Activated CD8-positive, alpha-beta memory T cell treated with anti-CD3 and anti-CD28 coated beads for 1 hour (primary cell): ENCODE measurements at places on chromosomes 7 and 10.

- DNase-seq: no peak
Measured at GRCh38 chr10:129546106-129546505, 79.1 kb downstream of the MGMT start.

DNA sequence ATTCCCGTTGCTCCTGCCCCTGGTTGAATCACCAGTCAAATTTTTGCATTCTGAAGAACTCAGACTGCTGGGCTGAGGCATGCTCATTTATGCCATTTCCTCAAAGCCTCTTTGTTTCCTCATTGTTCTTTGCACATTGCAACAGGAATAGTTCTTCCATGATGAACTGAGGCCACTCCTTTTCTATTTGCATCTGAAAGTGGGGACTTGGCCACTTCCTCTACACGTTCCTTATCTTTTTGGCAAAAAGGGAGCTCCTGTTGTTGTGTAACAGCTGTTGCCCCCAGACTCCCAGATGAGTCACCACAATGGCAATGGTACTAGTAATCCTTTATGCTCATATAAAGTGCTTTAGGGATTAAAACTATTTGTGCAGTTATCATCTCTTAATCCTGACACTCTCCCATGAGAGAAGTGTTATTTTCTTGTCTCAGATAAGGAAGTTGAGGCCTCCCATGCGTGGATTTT lies 20.1 kb upstream of the ITPRID1 start:
- no peak for DNase-seq

DNA sequence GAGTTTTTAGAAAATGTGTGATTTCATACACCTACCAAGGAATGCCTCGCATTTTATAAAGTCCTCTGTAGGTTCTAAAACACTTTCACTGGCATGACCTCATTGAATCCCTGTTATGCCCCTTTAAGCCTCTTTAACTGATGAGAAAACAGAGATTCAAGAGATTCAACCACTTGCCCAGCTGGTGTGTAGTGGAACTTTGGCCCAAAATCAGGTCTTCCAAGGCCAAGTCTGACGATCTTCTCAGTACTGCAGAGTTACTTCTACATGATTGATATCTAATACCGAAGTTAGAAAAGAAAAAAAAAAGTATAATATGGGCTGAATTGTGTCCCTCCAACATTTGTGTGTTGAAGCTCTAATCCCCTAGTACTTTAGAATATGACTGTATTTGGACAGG lies 202.0 kb downstream of the WDR11 start:
- DNase-seq: no peak

DNA sequence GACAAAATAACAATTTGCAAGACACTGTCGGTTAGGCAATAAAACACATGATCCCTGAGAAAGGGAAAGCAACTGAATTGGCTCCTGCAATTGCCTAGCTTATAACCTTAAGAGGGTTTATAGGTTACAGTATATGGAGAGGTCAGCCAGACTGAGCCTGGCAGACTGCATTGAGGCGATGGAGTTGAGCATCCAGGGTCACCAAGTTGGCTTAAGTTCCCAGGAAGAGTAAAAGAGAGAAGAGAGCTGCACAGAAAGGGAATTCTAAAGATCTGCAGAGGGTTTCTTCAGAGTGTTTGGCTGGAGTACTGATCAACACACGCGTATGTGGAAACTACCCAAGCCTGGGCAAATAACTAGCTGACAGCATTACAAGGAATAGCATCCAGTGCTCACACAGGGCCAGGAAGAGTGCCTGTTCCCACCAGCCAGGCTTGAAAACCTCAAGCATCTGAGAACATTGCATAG lies 11.2 kb downstream of the ANKMY2 start:
- DNase-seq: no peak

DNA sequence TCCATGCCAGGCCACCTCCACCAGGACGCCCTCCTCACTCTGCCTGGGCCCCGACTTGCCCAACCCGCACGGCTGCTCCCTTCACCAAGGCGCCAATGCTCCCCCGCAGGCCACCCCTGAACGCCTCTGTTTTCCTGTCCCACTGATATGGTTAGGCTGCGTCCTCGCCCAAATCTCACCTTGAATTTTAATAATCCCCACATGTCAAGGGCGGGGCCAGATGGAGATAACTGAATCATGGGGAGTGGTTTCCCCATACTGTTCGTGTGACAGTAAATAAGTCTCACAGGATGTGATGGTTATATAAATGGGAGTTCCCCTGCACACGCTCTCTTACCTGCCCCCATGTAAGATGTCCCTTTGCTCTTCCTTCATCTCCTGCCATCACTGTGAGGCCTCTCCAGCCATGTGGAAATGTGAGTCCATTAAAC lies 29.8 kb downstream of the RSU1 start:
- DNase-seq: peak; percentile 12

DNA sequence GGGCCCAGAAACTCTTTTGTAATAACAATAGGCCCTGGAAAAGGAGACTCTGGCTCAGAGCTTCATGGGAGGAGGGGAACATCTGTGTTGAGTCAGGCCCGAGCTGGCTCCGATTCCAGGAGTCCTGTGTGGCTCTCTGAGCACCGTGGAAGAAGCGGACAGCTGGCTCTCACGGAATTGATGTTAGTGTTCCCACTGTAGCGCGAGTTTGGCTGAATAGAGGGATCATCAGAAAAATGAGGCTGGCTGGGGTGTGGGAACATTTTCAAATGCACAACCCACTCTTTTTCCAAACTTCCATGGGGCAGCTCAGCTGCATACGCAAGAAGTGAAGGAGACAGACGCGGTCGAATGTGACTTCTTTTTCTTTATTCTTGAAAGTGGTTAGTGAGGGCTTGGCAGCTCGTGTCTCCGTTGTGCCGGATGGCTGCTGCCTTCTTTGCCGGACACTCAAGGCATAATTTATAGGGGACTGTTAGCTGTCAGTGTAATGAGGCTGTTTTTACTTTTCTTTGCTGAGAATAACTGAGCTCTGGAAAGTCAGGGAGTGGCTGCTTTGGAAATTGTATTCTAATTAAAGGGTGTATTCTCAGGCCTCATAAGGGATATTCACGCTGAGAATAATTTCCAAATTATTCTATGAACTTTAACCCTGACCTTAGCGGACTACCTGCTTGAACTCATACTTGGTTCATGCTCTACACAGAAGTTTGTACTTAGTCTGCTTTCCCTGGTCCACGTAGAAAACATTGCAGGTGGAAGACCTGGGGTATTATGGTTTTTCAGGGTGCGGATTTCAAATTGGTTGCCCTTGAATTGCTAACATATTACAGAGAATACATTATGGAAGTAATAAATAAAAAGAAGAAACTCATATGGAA lies 23.1 kb downstream of the MDFIC start:
- DNase-seq: no peak

- no peak for DNase-seq
Measured at GRCh38 chr10:21314111-21314626, 211.3 kb downstream of the SKIDA1 start.

DNA sequence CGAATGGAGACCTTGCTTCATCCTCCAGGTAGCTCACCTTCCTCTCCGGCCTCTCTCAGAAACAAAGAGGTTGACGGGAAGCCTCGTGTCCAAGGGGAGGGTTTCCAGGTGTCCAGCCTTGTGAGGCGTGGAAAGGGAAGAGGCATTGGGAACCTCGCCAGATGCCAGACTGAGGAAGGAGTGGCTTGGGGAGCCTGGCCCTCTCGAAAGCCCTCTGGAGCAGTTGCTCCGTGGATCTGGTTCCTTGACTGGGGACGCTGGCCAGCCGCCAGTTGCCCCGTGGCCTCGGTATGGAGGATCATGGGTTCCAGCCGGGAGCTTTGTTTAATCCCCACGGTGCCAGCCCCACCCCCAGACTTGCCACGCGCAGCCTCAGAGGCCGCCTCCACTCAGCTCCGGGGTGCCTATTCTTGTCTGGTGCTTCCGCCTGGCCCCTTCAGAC lies 30.3 kb upstream of the SUN1 start:
- DNase-seq: no peak

DNA sequence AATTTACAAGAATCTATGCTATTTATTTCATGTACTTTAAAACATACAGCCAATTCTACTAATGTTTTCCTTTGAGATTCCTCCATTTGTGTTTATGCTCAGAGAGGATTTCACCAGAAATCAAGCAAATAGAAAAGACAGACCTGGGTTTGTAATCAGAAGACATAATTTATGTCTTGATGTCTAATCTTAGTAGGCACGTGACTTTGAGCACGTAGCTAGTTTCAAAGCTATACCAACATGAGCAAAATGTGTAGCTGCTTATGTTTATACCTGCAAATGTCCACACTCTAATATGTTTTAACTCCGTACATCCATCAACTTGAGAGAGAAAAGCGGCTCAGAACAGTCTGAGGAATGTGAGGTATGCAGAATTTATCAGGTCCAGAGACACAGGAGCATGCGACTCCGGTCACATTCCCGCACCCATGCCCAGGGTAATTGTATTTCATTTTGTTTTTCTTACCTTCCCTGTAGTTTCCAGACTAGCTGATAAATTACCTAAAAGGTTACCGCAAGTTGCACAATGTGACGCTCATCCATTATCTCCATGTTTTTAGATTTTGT lies 40.0 kb downstream of the SVOPL start:
- no peak for DNase-seq

- DNase-seq: no peak
Measured at GRCh38 chr7:46651561-46652088, 730.6 kb upstream of the IGFBP3 start.

GRCh38 chr10:761376-761775 lies 71.9 kb upstream of the DIP2C start:
- no peak for DNase-seq

- no peak for DNase-seq
Measured at GRCh38 chr7:107938456-107939250, 47.7 kb downstream of the DLD start.

- DNase-seq: no peak
Measured at GRCh38 chr10:101601541-101601940, 13.4 kb downstream of the DPCD start.

GRCh38 chr7:6251653-6252052 lies 20.8 kb downstream of the CYTH3 start:
- DNase-seq: no peak

- no peak for DNase-seq
Measured at GRCh38 chr7:94276795-94277194, 117.9 kb upstream of the COL1A2 start.

DNA sequence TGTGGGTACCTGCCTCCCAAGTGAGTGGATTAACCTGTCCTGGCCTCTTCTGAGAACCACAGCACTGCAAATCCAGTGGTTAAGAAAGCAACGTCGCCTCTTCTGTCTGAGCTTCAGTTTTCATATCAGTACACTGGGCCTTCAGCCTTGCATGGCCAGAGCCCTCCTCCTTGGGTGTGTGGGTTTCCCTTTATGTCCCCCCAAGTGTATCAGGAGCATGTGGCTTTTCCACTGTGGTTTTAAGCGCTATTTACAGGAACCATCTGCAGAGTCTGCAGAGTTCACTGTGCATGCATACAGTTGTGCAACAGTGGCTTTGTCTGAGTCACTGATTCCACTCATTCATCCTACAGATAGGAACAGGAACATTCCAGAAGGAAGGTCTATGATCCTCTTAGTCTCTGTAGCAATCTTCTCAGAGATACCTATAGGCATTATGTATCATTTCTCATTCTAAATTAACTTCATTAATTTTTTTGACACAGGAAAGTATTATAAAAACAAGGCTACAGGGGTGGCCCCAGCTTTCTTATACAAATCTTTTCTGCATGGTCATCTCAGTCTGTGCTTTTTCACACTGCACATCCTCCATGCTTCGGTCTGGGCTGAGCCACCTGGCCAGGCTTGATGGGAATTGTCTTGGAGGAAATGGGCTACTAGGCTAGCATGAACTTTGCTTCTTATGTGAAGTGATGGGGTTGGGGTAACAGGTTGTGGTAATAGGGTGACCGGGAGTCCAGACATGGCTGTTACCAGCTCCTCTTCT lies 17.1 kb downstream of the MBL2 start:
- no peak for DNase-seq

GRCh38 chr7:110771717-110772116 lies 319.2 kb upstream of the LRRN3 start:
- DNase-seq: no peak

DNA sequence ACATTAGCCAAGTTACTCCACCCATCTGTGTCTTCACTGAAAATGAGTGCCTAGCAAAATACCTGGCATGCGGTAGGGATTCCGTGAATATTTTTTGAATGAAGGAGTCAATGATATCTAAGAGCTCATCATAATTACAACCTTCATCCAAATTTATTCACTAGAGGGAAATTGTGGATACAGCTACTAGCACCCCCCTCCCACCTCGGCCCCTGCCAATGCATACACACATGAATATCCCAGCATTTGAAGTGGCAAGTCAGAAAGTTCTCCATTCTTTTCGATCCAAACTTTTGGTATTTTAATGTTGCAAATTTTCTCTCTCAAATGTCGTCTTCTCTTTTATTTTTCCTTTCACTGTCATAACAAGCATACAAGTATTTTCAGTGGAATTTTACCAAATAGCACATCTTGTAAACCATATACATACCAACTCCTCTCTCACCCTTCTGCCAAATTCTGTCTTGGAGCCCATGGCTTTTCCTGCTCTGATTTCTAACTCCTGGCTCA lies 164.3 kb downstream of the GRID1 start:
- DNase-seq: no peak

DNA sequence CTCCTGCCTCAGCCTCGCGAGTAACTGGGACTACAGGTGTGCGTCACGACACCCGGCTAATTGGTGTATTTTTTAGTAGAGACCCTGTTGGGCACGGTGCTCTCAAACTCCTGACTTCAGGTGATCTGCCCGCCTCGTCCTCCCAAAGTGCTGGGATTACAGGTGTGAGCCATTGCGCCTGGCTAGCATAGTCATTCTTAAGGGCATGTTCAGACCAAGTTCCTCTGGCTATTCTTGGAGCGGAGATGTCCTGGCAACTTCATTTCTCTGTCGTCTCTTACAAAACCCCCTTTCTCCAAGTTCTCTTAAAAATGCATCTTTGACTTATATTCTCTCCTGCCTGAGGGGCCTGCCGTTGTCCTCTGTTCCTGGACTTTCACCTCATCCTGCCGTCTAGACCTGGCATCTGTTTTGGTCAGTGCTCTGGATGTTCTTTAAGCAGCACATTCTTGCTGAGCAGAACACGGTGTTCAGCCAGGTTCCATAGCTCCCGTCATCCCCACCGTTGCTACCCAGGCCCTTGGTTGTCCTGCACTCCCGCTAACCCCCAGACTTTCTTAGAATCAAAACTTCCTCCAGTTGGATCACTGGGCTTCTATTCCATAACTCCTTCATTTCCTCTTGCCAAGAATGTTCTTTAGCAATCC lies 509.9 kb upstream of the GALNT17 start:
- DNase-seq: no peak

- no peak for DNase-seq
Measured at GRCh38 chr10:132488231-132488821, 49.3 kb upstream of the INPP5A start.
